Natural killer cell (primary cell): ENCODE measurements at places on chromosomes 3 and 15. TPM values are rescaled to one million over a fixed set of nuclear protein-coding genes. Genes with fewer than 3 reads are reported as not detected.
A peak's percentile ranks its signal among the peaks of the same experiment; 100 is the strongest.

DNA sequence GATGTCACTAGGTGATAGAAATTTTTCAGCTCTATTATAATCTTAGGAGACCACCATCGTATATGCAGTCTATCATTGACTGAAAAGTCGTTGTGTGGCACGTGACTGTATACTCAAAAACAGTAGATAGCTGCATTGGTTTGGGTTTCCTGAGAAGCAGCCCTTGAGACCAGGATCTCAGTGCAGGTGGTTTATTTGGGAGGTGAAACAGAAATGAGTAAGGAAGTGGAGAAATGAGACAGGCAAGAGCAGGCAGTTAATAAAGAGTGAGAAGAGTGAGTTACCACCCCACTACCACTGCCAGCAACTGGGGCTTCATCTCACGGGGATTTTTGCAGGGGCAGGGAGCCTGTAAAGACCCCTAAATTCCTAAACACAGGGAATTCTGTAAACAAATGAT lies 221.0 kb downstream of the SHQ1 start:
- DNase-seq: no peak

DNA sequence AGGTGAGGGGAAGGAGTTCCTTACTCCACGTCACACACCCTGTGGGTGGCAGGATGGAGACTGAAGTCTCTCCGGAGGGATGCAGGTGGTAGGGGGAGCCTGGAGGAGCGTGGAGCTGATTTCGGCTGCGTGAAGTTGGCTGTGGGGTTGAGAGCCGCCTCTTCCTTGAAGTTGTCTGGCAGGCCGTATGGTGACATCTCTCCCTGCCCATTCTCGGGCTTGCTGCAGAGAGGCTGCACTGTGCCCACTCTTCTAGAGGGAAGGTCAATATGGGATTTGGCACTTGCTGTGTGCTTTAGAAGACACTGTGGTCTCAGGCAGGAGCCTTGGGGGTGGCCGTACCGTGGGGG lies 13.4 kb upstream of the FBLN2 start:
- DNase-seq: no peak

DNA sequence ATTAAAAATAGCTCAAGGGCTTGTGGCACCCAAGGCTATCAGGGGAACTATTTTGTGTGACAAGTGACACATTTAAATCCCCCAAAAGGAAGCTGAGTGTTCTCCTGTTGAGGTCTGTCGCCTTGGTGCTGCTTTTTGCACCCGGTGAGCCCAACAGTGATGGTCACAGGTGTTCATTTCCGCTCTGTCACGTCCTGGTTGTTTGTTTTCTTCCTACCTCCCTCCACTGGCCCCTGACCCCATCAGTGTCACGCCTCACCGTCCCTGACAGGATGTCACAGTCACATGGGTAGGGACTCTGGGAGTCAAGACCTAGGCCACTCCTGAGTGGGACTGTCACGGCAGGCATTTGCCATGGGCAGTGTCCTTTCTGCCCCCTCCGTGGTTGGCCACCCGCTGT lies 11.2 kb downstream of the SLCO3A1 start:
- peak; percentile 25 for DNase-seq

GRCh38 chr3:148197061-148197460 lies 500.6 kb upstream of the AGTR1 start:
- DNase-seq: no peak

ARL13B gene
- total RNA-seq: 14.3 TPM

NIT2 gene
- 24.1 TPM for total RNA-seq

TSPAN3 gene
- 29.9 TPM for total RNA-seq

CHRM5 gene
- not detected for total RNA-seq

FMN1 gene
- 2.0 TPM for total RNA-seq

PSTPIP1 gene
- 218 TPM for total RNA-seq
